ENCODE measurements at places on chromosomes 12 and 14. TPM values are rescaled to one million over a fixed set of nuclear protein-coding genes. Genes with fewer than 3 reads are reported as not detected.

Gene GNG2
- total RNA-seq = 10.0 TPM

Gene TAS2R20
- 1.9 TPM for total RNA-seq

GRCh38 chr14:42011221-42011620 is 404.5 kb downstream of the LRFN5 start:
- no peak for DNase-seq

DNA sequence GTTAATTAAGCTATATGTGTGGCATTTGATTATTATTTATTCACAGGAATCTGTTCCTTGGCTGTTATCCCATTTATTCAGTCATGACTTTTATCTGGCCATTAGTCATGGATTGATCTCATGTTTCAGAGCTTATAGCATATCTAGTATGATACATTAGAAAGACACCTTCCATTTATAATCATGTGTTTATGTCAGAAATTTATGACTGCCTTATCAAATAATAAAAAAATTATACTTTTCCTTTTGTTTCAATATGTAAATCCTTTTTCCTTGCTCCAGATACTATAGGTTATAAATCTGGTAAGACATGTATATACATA is 248.0 kb upstream of the PDE3A start:
- DNase-seq = peak; percentile 16

Gene MED6
- total RNA-seq = 19.7 TPM

GRCh38 chr12:112852127-112852526 is 54.6 kb upstream of the OAS1 start:
- DNase-seq = no peak

- no peak for DNase-seq
These were observed 65.6 kb upstream of the DLK1 start for GRCh38 chr14:100660882-100661635.

DNA sequence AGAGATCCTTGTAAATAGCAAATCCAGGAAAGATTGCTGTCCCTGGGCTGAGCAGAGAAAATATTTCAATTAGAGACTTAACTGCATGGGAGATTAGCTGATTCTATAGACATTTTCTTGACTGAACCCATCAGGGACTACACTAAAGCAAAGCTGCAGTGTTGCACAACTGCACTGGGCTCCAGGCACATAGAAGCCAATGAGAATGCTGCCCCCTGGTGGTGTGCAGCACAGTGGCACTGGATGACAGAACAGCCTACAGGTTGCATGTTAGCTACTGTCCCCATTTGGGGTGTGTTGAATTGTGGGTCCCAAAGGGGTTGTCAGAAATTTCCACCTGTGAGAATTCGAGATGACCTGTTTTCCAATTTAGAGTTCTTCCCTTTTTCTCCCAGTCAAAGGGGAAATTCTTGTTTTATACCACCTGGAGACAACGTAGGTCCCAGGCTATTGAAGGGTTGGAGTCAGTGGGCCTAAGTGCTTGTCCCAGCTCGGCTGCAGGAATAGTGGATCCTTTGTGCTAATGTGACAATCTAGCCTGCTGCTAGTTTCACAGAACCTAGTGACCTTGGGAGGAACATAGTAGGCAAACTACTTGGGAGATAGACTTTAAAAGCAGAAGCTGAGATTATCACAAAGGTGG is 114.7 kb downstream of the SLC8A3 start:
- DNase-seq = peak; percentile 67

Gene SMCO3
- not detected for total RNA-seq

Gene LALBA
- total RNA-seq = not detected

Gene MEG3
- total RNA-seq = 155 TPM

GRCh38 chr14:97706819-97707218 is 909.6 kb downstream of the VRK1 start:
- DNase-seq = no peak

Gene KRT86
- total RNA-seq = not detected

DNA sequence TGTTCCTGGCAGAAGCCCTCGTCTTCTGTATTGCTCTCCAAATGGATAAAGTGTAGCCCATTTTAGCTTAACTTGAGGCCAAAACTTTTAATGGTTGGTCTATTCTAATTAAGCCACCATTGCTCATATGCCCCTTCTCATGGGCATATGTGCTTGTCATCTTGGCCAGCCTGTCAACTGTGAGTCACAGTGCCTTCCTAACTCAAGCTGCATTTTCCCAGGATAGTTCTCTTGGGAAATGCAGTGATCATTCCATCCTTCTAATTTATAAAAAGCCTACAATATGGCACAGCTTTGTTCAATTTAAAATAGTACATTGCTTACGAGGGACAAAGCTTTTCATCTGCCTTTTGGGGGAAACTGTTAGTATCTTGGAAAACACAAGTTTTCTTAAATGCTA is 6.6 kb downstream of the PTHLH start:
- DNase-seq = no peak

GRCh38 chr12:43812057-43812456 is 5.9 kb upstream of the TWF1 start:
- no peak for DNase-seq

- no peak for DNase-seq
These were observed 31.5 kb downstream of the COA8 start for GRCh38 chr14:103594265-103594664.

DNA sequence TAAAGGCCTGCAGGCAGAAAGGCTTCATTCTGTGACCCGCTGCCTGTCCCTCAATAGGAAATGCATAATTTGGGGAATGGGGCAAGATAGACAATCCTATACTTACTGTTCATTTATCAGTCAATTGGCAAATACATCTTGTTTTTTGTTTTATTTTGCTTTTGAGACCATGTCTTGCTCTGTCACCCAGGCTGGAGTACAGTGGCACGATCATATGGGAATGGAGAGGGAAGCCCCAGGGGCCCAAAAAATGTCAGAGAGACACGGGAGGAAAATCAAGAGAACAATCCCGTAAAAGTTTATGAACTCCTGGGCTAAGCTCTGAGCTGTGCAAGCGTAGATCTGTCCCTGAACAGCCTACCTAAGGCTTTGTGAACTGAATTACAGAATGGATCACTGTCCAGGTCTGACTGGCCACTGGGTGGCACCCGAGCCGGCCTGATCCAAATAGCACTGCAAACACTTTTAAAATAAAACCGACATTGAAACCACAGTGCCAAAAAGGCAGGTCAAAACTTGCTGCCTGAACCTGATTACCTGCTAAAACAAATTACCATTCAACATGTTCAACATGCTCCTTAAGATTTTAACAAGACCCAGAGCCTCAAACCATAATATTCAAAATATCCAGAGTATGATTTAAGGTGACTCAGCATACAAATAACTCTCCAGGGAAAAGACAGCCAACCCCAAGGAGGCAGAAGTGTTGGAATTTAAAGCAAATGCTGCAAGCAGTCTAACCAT is 11.8 kb downstream of the COPS7A start:
- peak; percentile 76 for DNase-seq

Gene VAMP1
- 26.6 TPM for total RNA-seq

DNA sequence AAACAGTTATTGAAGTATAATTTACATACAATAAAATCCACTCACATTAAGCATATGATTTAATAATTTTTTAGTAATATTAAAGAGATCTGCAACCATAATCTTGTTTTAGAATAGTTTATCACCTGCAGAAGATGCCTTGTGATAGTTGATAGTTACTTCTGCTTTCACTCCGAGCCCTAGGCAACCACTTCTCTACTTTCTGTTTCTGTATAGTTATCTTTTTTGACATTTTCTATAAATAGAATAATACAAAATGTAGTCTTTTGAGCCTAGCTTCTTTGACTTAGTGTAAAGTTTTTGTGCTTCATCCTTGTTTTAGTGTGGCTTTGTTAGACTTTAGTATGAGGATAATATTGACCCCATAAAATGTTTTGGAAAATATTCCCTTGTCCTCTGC is 111.0 kb downstream of the MNAT1 start:
- no peak for DNase-seq

GRCh38 chr14:96581902-96582301 is 79.7 kb downstream of the PAPOLA start:
- no peak for DNase-seq

DNA sequence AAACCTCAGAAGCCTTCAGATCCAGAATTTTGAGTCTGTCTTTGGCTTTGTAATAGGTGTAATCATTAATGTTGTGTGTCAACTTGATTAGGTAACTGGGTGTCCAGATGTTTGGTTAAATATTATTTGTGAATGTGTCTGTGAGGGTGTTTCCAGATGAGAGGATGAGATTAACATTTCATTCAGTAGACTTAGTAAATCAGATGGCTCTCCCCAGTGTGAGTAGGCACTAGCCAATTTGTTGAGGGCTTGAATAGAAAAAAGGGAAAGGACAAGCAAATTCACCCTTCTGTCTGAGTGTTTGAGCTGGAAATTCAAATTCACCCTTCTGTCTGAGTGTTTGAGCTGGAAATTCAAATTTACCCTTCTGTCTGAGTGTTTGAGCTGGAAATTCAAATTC is 932.2 kb downstream of the SLC6A15 start:
- DNase-seq = no peak

GRCh38 chr14:54818201-54819133 is 84.2 kb downstream of the GCH1 start:
- DNase-seq = peak; percentile 77

- DNase-seq = peak; percentile 38
These were observed 10.4 kb upstream of the NRIP2 start for GRCh38 chr12:2845280-2845679.

- peak; percentile 96 for DNase-seq
These were observed 57.7 kb downstream of the HMGA2 start for GRCh38 chr12:65881965-65882413.

GRCh38 chr12:12938541-12938940 is 13.4 kb downstream of the GPRC5D start:
- DNase-seq = no peak

Gene ST8SIA1
- total RNA-seq = 4.6 TPM

DNA sequence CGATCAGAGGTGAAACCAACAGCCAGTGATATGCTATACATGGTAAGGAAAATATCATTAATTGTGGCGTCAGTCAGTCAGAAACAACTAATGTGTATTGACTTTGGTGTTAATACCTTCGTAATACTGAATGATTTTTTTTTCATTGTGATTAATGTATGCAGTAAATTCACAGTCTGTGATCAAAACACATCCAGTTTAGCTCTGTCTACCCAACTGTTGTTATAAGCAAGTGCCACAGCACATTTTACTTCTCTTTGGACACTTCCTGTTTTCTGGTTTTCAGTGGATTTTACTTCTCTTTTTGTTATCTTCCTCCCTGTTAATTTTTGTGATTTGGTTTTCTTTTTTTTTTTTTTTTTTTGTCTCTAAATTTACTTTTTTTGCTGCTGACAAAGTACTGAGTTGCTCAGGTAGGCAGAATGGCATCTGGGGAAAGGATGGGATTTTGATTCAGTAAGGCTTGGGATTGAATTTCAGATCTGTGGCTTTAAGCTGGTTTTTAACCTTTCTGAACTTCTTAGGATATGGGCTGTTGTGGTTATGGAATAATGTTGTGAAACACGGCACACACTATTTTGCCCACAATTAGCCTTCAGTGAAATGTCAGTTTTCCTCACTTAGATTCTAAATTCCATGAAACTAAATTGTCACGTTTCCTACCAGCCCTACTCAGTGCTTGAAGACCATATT is 604 bp downstream of the GLIPR1 start:
- DNase-seq = peak; percentile 34

- DNase-seq = no peak
These were observed 35.9 kb upstream of the CHST11 start for GRCh38 chr12:104420868-104421267.

GRCh38 chr12:120115692-120116440 is 687 bp downstream of the RAB35 start:
- peak; percentile 35 for DNase-seq

GRCh38 chr14:61703342-61704129 is 8.2 kb downstream of the HIF1A start:
- DNase-seq = no peak

Gene ART4
- 0.36 TPM for total RNA-seq

DNA sequence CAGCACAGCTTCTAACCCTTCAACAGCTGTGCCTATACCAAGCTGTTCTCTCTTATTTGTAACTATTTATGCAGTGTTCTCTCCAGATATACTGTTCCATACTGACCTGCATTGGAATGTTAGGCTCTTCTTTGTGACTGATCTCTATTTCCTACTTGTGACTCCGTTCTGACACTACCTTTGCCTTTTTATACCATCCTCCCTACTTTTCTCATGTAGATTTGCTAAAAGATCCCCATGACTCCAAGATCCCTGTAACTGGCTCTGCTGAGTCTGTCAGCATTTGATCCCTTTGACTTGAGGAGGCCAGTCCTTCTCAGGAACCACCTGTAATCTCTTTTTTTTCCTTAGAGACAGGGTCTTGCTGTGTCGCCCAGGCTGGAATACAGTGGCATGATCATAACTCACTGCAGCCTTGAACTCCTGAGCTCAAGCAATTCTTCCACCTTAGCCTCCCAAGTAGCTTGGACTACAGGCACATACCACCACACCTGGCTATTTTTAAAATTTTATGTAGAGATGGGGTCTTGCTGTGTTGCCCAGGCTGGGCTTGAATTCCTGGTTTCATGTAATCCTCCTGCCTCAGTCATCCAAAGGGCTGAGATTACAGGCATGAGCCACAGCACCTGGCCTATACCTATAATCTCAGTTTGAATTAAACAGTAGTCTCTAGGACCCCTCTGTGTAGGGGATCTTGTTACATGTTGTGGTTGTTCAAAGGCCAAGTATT is 368.3 kb downstream of the ZFP36L1 start:
- no peak for DNase-seq

DNA sequence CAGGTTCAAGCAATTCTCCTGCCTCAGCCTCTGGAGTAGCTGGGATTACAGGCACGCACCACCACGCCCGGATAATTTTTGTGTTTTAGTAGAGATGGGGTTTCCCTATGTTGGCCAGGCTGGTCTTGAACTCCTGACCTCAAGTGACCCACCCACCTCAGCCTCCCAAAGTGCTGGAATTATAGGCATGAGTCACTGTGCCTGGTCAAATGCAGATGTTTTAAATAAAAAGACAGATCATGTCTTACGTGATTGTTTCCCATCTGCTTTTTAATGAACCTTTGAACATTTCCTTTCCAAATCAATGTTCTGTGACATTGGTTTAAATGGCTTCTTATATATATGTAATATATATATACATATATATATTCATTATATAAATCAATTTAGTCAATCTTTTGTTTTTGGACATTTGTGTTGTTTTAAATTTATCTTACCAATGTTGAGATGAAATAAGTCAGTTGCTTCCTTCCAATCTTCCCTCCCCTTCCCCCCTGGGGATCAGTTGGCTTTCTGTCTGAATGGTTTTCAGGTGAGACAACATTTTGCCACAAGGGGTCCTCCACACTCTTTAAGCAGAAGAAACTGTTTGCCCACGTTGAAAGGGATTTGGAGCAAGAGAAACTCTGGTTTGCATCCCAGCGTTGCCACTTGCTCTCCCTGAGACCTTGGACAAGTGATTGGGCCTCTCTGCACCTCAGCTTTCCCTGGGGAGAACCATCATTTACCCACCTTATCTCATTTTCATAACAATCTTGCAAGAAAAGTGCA is 47.6 kb upstream of the RBM19 start:
- DNase-seq = peak; percentile 19

Gene NUAK1
- 3.0 TPM for total RNA-seq

DNA sequence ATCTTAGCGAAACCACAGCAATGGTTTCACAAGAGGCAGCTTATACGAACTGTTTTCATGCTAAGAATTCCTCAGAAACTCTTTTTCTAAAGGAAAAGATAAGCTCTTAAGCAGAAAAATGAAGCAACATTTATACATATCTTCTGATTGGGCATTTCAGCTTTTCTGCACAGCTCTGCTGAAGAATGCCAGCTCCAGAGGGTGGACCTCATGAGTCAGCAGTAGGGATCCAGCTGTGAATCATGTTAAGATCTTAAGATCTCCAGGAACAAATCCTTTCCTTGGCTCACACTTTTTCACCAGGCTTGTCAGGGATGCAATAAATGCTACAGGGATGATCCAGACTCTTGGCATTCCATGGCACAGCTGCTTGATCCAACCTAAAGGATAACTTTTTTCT is 477.1 kb upstream of the CCDC196 start:
- peak; percentile 99 for DNase-seq

Gene RNASE2
- not detected for total RNA-seq

Gene ACACB
- 14.7 TPM for total RNA-seq

Measured in fibroblast of the aortic adventitia (primary cell).